ENCODE measurements at places on chromosomes 4 and X.
A peak's percentile ranks its signal among the peaks of the same experiment; 100 is the strongest.

- DNase-seq: no peak
Measured at GRCh38 chr4:11420327-11420726, 8.4 kb downstream of the HS3ST1 start.

DNA sequence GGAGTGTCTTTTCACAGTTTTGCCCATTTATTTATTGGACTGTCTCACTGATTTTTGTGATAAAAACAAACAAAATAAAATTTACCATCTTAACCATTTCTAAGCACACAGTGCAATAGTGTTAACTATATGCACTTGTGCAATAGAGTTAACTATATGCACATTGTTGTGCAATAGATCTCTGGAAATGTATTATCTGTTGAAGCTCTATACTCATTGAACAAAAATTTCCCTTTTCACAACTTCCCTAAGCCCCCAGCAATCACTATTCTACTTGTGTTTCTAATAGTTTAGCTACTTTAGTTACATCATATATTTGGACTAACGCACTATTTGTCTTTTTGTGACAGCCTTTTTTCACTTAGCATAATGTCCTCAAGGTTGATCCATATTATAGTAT is 59.7 kb upstream of the BEX4 start:
- no peak for DNase-seq

GRCh38 chr4:182248295-182248694 is 5.1 kb downstream of the TENM3 start:
- no peak for DNase-seq

DNA sequence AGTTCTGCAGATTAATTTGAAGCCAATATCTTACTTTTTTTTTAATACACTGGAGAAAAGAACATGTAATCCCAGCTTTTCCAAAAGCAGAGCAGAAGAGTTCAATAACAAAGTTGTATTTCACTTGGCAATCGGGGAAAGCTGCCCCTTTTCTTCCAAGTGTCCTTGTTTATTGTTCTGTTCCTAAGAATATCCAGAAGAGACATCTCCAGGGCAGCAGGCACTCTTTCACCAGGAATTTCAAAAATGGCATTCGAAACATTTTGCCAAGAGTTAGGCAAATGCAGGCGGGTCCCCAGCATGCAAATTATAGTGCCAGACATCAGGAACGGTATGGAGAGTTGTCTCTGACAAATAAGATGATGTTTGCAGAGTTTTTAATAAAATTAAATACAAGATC is 494.5 kb downstream of the BCOR start:
- no peak for DNase-seq

- DNase-seq: peak; percentile 18
Measured at GRCh38 chr4:152735396-152735859, 44.1 kb downstream of the TIGD4 start.

GRCh38 chrX:69543572-69543971 is 39.4 kb downstream of the NALF2 start:
- DNase-seq: no peak

- DNase-seq: no peak
Measured at GRCh38 chr4:143417679-143418403, 81.2 kb downstream of the GAB1 start.

DNA sequence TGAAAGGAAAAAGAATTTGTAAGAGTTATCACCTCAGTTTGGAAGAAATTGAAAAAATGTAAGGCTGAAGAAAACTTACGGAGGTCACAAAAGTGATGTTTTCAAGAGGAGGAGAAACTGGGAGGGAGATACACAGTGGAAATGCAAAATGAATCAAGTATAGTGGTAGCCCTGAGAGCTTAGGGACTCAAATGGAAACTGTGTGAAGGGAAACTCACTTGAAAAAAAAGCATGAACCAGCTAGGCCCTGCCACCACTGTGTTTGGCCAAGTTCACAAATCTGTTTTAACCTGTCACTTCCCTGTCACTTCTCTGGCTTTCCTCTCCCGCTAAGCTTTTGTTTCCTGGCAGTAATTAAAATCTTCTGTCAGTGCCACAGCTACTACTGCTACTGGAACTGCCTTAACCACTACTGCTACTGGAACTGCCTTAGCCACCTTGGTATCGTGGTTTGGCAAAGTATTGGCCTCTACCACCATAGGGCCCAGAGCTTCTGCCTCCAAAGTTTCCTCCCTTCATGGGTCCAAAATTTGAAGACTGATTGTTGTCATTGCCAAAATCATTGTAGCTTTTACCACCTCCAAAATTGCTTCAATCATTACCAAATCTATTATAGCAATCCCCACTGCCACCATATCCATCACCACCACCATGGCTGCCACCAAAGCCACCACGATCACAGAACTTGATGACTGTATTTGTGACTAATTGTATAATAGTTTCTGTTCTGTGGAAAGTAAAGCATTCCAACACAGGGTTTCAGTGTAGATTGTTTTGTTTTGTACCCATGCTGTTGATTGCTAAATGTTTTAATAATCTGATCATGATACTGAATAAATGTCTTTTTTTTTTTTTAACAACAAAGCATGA is 41.5 kb downstream of the SMARCA5 start:
- no peak for DNase-seq

GRCh38 chr4:48225368-48226141 is 44.1 kb downstream of the TEC start:
- DNase-seq: no peak

DNA sequence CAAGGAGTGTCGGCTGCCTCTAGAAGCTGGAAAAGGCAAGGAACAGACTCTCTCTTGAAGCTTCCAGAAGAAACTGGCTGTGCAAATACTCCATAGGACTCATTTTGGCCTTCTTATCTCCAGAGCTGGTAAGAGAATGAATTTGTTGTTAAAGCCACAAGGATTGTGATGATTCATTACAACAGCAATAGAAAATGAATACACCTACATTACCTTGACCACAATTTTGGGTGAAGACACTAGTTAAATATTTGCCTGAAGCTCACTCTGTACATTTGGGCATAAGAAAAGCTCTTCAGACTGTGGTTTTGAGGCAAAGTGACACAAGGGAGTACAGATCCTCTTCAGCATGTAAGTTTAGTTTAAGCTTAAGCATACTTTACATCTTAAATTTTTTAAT is 134.5 kb upstream of the TLL1 start:
- DNase-seq: no peak

- no peak for DNase-seq
Measured at GRCh38 chr4:110275871-110276270, 77.5 kb upstream of the ELOVL6 start.

DNA sequence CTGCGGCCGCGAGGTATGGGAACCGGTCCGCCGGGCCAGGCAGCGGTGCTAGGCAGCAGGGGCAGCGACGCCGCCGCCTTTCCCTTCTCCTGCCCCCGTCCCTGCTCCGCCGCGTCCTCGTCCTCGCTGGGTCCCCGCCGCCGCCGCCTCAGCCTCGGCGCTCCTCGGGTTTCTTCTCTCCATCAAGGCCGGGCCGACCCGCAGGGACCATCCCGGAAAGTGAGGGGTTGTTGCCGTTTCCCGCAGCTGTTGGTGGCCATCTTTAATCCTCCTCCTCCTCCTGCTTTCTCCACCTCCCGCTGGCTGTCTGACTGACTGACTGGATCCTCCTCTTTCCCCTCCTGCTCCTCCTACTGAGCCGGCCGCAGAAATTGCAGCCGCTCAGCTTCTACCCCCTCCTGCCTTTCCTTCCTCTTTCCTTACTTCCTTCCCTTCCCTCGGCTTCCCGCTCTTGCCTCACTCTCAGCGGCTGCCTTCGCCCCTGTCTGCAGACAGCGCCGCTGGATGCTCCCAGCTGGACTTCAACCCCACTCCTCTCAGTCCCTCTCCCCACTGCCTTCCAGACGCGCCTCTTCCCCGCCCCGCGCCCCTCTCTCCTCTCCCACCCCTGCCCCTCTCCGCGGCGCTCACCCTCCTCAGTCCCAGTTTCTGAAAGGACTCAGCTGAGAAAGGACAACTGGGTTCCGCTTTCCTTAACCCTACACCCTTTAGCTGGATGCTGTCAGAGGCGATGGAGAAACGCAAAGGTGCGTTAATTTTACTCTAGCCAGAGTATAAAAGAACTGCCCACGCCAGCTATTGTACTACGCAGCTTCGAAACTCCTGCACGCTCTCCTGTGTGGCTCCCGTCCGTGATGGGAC is at the start of gene WDFY3:
TSS of gene WDFY3 (minus strand) at position 309 of the 861 bp plus-strand sequence. CDS start 106,099 bp downstream, outside the sequence.
- DNase-seq: no peak

DNA sequence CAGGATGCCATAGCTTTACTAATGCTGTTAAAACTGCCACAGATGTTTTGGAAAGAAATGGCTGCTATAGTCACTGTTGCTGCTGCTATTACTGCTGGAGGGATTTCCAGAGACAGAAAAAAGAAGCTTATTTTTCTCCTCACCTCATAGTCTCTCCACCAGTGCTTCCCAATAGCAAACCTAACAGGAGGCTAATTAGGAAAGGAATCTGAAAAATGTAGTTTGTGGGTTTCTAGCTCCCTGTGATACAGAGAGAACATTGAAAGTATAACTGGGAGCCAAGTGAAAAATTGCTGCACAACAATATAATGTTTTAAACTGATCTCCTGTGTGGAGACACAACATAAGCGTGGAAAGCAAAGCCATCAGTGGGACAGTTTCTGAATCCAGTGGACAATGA is 8.6 kb upstream of the TSPAN7 start:
- DNase-seq: no peak

DNA sequence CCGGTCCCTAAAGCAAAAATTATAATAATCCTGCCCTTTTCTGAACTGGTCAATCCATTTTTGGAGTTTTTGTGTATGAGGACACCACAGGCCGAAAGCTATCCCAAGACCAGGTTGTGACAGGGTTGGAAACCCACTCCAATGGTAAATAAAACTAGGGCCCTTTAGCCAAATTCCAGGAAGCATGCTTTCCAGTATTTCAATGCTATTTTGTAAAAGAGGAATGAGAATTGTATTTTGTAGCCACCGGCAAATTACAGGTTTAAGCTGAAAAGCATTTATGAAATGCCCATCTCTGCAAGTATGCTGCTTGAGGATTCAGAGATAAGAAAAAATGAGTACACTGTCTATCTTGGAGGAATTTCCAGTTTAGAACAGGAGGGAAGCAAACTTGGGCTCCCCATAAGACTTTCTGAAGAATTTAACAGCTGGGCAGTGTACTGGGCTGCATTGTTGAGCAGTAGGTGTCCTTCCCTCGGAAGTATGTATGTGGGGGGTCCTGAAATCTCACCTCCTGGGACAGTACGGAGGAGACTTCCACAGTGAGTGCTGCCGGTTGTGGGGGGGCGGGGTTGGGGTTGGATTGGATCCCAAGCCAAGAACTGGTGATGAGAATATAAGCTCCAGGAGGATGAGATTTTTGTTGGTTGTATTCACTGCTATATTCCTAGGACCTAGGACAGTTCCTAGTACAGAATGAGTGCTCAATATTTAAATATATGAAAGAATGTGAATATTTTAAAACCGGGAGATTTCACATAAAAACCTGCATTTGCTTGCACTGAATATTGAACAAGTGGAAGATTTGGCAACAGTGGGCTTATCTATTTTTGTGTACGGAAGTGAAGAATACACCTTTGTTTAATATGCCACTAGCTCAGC is 26.8 kb downstream of the OCIAD2 start:
- no peak for DNase-seq

DNA sequence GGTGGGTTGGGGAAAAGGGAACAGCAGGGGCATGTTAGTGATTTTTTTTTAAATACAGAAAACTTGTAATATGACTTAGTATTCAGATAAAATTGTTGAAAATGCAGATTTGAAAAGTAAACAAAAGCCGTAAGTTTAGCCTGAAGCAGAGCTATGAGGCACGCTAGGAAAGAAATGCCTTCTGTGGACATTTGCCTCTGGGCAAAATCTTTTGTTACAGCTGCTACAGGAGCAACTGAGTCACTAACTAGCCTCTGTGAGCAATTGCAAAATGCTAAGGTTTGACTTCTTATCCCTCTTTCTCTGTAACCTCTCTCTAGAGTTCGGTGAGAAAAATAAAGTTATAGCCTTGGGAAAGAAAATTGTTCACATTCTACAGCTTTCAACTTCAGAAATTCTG is 350.0 kb downstream of the SLC7A11 start:
- DNase-seq: no peak

DNA sequence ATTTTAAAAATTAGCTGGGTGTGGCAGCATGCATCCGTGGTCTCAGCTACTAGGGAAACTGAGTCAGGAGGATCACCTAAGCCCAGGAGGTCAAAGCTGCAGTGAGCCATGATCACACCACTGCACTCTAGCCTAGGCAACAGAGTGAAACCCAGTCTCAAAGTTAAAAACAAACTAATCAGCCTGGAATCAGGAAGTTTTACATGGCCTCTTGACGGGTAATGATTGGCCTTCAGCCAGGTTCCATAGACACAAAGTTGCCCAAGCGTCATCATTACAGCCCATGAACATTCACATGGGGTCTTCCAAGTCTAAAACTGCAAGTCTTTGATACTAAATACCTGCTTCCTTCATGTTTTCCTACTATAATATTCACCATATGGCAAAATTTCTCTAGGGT is 10.0 kb upstream of the RGN start:
- DNase-seq: no peak
